Cerebellar cortex (tissue), 1 donor: ENCODE measurements at places on chromosomes 1 and 21.

DNA sequence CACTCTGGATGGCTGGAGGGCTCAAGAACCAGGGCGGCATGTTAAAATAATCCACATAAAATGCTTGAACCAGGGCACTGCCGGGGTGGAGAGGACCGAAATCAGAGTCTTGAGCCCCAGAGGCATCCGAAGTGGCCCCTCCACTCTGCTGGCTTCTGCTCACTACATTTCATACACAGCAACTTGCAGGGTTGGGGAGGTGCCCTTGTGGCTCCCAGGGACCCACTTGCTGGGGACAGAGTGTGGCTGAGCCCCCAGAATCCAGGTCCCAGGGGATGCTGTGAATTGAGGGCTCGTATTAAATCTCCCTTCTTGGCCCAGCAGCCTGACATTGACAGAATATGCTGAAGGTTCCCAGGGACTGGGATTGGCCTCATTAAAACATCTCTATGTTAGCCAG is 181.7 kb downstream of the GRIK3 start:
- DNase-seq = no peak

DNA sequence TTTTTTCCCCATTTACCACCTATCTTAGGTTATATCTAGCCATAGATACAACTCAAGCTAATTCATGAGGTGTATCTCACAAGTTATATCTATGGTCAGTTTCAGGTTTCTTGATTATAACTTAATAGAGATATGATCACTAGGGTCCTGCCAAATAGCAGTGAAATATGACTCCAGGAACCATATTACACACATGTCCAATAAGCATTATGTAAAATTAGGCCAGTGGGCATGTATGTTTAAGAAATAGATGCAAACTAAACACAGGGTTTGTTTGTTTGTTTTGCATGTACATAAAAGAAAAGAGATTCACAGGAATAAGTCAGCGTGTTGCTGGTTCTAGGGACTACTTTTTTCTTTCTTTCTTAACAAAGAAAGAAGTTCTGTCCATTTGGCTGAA is 112.5 kb upstream of the ST6GALNAC5 start:
- no peak for DNase-seq

GRCh38 chr1:162185314-162186025 is 116.0 kb downstream of the NOS1AP start:
- DNase-seq = no peak

DNA sequence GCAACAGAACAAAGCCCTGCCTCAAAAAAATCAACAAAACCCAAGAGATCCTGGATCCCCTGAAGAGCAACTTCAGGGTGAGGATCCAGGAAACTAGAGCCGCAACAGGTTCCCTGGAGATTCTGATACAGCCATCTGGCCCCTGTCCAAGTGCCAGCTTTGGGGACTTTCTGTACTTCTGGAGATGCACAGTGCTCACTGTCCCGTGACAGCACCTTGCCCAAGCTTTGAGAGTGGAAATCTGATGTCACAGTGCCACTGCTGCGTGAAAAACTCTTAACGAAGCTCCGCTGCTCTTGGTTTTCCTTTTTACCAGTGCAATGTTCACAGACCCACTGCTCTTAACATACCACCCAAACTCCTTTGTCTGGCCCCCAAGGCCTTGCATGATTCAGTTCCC is 26.3 kb downstream of the STK40 start:
- no peak for DNase-seq

DNA sequence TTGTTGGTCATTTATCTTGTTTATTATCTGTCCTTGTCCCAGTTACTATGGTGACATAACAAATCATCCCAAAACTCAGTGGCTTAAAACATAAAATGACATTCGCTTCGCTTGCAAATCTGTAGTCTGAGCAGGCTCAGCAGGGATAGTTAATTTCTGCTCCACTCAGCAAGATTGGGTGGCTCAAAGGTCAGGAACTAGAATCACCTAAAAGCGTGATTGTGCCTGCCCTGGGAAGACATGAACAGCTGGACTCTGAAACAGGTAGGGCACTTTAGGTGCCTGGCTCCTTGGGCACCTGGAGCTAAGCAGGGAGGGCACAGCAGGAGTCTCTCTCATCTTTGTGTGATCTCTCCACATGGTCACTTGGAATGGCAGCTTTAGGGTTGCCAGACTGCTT is 14.7 kb upstream of the TRAF3IP3 start:
- DNase-seq = no peak

DNA sequence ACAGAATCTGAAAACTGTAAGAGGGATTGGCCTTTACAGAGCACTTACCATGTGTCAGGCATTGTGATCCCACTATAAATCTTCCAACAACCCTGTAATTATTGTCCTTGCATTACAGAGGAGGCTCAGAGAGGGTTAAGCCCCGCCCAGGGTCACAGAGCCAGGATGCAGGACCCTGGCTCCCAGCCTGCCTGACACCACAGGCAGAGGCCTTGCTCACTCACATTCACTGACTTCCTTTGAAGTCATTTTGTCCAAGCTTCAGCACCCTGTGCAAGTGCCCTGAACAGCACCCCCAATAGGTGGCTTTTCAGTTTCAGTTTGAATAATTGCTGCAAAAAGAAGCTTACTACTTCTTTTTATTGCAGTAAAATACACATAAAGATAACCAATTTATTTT is 256.8 kb upstream of the NFIA start:
- DNase-seq = no peak

DNA sequence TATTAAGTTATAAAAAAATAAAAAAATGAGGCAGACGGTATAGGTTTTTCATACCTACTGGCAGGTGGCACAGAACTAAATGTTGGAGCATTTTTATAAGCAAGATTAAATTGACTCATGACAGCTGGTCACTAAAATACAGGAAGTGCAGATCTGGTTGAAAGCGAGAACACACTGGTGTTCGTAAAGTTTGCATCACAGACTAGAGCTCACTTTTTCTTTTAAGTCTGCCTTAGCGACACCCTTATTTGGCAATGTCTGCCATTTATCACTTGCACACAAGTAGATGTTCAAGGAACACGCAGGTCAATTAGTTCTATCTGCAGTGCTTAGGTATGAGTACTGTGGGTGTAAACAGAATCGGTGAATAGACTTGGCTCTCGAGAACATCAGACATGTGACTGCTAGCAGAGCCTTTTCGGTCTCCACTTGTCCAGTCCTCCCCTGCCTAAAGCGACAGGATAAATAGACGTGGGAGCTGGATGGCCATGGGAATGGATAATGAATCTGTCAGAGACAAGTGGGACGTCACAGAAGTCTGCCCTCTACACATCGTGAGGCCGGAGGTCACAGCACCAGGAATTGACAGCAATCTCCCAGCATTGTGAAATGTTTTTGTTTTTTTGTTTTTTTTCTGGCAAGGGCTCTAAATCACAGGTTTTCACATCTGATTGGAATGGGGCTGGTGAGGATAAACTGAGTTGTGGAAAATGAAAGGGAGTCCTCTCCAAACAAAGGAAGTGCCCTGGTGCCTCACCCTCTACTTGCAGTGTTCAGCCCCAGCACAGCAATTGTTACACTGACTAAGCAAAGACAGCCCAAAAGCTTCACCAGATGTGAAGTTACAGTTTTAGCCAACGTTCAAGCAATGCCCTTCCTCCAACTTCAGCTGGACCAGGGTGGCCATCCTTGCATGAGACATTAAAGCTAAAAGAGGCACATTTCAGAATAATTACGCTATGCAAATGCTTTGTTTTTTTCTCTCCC is 248.9 kb downstream of the NTNG1 start:
- DNase-seq = no peak

- DNase-seq = no peak
These were observed 20.3 kb downstream of the AJAP1 start for GRCh38 chr1:4674676-4675075.

DNA sequence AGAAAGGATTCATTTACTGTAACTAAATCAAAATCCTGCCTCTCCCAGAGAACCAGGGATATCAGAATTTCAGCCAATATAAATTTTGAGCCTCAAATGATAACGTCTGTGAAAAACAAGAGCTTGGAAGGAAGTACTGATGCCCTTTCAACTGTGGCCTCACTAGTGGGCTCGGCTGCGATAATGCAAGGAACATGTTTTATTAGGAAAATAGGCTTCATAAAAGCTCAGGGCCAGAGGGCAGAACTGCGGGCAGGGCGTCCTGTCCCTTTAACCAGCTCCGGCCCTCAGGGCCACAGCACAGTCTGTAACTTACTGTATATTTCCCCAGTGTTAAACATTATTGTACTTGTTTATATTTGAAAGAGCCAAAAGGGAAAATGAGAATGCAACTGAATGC is 122.0 kb downstream of the PEX14 start:
- no peak for DNase-seq

DNA sequence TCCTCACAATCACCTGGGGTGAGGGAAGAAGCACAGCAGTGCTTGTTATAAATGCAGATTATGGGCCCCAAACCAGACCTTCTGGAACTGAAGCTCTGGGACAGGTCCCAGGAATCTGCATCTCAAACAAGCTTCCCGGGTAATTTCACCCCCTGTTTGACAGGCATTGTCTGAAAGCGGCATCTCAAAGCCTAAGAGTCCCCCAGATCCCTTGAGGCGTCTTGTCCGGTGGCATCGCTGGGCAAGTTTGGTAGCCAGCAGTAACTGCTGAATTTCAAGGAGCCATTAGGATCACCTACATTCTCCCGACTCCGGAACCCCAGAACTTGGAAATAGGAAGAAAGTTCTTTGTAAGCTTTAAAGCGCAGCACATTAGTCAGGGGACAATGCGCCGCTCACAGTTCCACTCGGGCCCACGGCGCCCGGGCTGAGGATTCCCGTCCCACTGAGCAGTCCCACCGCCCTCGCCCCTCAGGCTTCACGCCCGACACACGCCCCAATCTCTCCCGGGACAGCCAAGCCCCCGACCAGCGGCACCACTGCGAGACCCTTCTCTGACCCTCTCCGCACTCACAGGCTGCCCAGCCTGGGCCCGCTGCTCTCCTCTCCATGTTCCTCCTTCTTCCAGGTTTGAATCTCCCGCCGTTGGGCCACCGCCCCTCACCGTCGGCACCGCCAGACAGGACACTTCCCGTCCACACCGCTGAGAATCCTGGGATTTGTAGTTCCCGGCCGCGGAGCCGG is at the start of gene IQGAP3:
IQGAP3 (minus strand) TSS at position 647 of the 744 bp plus-strand sequence; CDS start at position 611, 36 bp downstream.
- DNase-seq = peak; percentile 87

DNA sequence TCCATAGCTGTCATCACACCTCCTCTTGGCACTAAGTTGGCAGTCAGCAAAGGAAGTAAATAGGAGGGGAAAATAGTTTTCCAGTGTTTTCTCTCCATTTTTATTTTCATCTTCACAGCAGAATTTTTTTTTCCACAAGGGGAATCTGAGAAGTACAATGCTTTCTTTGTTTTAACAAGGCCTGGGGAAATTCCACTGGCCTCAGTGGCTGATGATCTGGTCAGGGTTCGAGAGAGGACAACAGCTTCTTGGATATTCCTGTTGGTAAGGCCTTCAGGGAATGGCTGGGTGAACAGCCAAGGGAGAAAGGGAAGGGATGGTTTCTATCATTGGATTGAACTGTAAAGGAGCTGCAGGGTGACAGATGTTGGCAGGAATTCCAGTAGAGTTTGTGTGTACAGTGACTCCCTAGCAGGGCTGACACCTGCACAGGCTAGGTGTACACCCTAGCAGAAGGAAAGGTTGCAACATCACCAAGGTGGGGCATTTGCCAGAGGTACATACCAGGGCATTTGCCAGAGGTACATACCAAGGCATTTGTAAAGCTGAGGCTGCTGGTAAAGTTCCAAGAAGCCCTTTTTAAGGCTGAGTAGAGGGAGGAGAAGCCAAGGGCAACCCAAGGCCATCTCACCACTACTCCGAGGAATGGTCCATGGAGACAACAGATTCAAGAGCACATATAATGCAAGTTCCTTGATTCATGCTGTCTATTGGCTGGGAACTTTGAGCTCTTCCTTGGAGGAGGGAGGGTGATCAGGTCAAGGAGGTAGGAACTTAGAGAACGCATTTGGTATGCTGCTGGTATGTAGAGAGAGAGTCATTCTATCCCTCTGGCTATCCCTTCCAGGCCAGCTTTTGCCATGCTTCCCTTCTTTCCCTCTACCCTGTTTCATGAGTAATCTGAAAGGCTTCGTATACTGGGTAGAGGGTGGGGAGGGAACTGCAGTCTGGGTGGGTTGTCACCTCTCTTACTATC is 3.1 kb downstream of the GJA5 start:
- DNase-seq = no peak

DNA sequence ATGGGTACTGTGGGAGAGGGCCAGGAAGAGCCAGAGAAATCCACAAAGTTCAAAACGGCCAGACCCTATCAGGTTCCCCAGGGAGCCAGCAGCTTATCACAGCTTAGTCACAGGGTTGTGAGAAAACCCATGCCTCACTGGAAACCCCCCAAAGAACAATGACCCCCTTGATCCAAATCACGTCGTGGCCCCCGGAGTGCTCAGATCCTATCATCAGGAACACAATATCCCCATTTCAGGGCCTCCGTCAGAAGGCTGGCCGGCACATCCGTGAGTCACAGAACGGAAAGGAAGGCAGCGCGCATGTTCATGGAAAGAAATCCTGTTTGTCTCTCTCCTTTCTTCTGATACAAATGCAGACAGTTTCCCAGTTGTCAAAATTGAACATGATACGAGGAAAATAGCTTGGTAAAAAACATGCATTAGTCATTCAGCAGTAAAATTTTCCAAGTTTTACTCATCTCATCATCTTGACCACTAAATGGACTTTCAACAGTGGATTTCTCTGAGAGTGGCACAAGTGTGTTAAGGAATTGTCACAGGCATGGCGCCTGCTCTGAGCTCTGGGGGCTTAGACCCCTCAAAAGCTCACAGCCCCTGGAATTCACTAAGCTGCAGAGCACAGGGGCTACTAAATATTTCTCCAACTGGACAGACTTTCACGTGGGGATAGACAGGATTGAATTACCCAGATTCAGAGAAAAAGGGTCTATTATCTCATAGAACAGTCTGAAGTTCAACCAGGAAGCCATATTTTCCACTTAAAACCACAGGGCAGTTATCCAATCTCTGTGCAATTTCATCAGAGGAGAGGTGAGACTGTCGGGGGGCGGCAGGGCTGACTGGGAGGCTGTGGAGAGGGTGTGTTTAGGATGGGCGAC is 124.8 kb downstream of the RIPK4 start:
- no peak for DNase-seq

DNA sequence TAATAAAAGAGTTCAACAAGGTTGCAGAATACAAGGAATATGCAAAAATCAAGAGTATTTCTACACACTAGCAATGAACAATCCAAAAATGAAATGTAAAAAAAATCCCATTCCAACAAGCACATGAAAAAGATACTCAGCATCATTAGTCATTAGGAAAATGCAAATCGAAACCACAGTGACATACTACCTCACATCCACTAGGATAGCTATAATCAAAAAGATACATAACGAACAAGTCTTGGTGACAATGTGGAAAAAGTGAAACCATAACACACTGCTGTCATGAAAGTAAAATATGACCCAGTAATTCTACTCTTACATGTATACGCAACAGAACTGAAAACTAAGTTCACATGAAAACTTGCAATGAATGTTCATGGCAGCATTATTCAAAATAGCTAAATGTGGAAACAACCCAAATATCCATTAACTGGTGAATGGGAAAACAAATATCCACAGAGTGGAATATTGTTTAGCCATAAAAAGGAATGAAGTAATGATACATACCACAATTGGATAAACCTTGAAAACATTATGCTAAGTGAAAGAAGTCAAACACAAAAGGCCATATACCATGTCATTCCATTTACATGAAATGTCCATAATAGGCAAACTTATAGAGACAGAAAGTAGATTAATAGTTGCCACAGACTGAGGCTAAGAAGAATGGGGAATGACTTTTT is 34.3 kb downstream of the PIK3R3 start:
- DNase-seq = no peak

- no peak for DNase-seq
These were observed 20.6 kb upstream of the BCAR3 start for GRCh38 chr1:93702111-93702827.

- DNase-seq = no peak
These were observed 293.1 kb downstream of the USP25 start for GRCh38 chr21:16022921-16023320.

- DNase-seq = peak; percentile 20
These were observed 481 bp downstream of the TAL1 start for GRCh38 chr1:47231301-47232186.
